Hindlimb muscle (tissue), 1 donor: ENCODE measurements at places on chromosomes 16 and 17.
A peak's percentile ranks its signal among the peaks of the same experiment; 100 is the strongest.

GRCh38 chr16:11986521-11987057 lies 10.1 kb downstream of the SNX29 start:
- no peak for DNase-seq

GRCh38 chr16:49799172-49799571 lies 56.7 kb downstream of the ZNF423 start:
- no peak for DNase-seq

DNA sequence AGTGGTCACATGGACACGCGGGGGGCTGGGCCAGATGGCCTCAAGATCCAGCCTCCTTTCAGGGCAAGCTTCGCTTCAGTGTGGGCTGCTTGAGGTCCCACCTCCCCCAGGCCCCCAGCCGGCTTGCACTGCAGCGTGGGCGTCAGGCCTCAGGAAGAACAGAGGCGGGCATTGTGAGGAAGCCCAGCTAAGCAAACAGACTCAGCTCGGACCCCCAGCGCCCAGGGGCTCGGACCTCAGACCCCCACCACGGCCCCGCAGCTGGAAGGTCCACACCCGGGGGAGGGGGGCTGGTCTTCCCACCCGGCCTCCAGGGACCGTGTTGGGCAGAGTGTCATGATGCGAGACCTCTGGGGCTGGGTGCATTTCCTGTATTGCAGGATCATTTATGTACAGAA lies 24.7 kb upstream of the ZNF469 start:
- no peak for DNase-seq

DNA sequence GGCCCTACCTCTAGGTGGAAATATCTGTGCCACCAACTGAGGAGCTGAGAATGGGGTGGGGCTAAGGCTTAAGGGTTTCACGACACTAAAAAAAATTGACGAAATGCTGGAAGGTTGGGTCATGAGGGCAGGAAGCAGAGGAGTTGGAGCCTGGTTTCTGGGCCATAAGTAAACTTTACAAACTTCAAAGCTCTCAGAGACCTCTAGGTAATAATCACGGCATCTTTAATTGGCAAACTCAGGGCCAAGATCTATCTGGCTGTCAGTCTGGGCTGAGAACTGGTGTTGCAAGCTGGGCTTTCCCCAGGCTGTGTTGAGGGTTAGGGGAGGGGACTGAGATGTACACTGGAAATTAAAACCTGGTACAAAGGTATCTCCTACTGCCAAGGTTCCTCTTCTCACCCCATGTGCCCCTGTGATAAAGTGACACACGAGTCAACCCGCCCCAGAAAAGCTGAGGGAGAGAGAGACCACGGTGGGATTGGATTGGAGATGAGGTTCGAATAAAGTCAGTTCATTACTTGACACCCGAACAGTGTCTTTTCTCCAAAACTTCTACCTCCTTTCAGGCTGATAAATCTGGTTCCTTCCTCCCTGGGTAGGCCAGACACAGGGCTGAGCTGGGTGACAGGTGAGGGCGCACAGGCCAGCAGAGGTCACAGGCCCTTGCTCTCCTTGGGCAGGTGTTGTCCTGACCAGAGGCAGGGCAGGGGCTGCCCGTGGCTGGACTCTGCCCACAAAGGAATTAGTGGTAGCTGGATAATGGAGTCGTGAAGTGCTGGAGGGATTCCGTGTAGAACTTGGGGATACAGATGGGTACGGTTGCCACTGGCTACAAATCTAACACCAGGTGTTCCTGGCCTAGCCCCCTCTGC lies 4.0 kb upstream of the ZNF768 start:
- no peak for DNase-seq

DNA sequence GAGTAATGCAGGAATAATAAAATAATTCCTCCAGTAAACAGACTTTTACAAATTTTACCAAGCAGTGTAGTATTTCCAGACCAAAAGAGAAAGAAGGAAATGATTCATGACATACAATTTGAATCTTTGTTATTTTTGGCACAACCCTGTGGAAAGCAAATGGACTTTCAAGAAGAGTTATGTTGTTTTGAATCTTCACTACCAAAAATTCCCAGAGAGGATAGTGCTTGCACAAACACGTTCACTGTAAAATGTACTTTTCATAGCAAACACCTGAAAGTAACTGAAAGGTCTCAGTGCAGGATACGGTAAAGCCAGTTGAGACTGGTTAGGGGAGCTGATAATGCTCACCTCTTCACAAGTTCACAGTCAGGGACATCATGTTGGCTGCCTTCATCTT lies 107.1 kb downstream of the USP22 start:
- DNase-seq = no peak

- no peak for DNase-seq
Observed at GRCh38 chr16:24996301-24996700, 18.9 kb downstream of the ARHGAP17 start.

DNA sequence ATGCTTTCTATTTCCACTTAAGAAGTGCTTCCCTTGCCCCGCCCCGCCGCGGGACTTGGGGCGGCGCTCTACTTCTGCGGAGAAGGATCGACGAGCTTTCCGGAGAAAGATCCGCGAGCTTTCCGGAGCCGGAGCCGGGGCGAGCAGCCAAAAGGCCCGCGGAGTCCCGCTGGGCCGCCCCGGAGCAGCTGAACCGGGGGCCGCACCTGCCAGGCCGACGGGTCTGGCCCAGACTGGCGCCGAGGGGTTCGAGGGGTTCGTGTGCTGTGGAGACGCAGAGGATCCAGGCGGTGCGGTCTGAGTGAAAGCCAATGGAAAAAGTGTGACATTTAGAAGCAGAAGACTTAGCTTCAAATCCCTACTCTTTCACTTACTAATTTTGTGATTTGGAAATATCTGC lies 50.8 kb downstream of the TBC1D26 start:
- peak; percentile 75 for DNase-seq

GRCh38 chr16:79648826-79649225 lies 48.3 kb upstream of the MAF start:
- no peak for DNase-seq

- no peak for DNase-seq
Observed at GRCh38 chr17:36689089-36689667, 87.8 kb downstream of the MRM1 start.

- no peak for DNase-seq
Observed at GRCh38 chr16:12470311-12471229, 333.1 kb downstream of the CPPED1 start.

- no peak for DNase-seq
Observed at GRCh38 chr17:4520060-4520893, 21.6 kb downstream of the SPNS2 start.

DNA sequence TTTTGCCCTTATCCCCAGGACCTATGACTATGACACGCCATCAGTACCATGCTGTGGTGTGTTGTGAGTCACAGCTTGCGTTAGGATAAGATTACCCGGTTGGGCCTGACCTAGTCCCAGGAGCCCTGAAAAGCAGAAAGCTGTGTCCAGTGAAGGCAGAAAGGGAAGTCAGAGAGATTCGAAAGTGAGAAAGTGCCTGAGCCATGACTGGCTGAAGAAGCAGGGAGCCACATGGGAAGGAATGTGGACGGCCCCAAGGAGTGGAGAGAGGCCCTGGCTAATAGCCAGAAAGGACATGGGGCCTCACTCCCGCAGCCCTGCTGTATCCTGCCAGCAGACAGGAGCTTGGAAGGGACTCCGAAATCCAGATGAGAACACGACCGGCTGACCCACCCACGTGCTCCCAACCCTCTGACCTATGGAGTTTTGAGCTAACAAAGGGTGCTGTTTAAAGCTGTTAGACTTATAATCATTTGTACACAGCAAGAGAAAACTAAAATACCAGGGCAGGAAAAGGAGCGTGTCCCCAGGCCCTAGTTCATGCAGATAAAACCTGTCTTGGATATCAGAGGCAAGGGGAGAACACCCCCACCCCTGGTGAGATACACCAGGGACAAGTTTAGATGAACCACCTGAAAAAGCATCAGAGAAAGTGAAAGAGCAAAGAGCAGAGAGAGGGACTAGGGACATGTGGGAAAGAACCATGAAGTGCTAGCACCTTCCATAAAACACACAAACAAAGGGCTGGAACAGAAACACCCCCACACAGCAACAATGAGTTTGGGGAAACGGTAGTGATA lies 115.3 kb downstream of the SLC39A11 start:
- DNase-seq = peak; percentile 43

GRCh38 chr16:58118801-58119508 lies 10.2 kb downstream of the CFAP20 start:
- DNase-seq = no peak

GRCh38 chr17:32546031-32546444 lies 59.2 kb downstream of the CDK5R1 start:
- DNase-seq = no peak

- DNase-seq = no peak
Observed at GRCh38 chr16:87434146-87434667, 42.1 kb downstream of the MAP1LC3B start.

- no peak for DNase-seq
Observed at GRCh38 chr16:3789375-3790099, 72.2 kb upstream of the TRAP1 start.

GRCh38 chr17:80443916-80444643 lies 29.1 kb downstream of the ENDOV start:
- DNase-seq = no peak

GRCh38 chr16:15856901-15857698 lies at the start of gene MYH11:
Gene MYH11, minus strand, starts transcription at chr16:15857028. Its CDS starts 18,776 bp downstream, at chr16:15838252.
- DNase-seq = no peak

GRCh38 chr17:31508288-31509094 lies 117.0 kb downstream of the RAB11FIP4 start:
- no peak for DNase-seq

DNA sequence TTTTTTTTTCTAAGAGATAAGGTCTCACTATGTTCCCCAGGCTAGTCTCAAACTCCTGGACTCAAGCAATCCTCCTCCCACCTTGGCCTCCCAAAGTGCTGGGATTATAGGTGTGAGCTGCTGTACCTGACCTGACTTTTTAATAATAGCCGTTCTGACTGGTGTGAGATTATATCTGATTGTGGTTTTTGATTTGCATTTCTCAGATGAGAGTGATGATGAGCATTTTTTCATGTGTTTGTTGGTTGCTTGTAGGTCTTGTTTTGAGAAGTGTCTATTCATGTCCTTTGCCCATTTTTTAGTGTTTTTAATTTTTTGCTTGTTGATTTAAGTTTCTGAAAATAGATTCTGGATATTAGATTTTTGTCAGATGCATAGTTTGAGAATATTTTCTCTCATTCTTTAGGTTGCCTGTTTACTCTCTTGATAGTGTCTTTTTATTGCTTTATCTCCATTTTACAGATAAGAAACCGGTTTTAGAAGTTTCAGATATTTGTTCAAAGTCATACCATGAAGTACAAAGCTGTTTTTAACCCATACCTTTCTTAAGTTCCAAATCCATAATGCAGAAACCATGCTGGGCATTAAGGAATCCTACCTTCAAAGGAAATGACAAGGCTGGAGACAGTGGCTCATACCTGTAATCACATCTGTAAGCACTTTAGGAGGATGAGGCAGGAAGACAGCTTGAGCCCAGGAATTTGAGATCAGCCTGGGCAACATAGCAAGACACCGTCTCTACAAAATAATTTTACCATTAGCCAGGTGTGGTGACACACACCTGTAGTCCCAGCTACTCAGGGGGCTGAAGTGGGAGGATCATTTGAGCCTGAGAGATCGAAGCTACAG lies 168.4 kb upstream of the TBX2 start:
- no peak for DNase-seq

- DNase-seq = no peak
Observed at GRCh38 chr17:5200360-5200759, 8.7 kb upstream of the ZNF594 start.

GRCh38 chr16:61432421-61432820 lies 603.8 kb downstream of the CDH8 start:
- no peak for DNase-seq

- no peak for DNase-seq
Observed at GRCh38 chr17:19958023-19958422, 19.6 kb downstream of the AKAP10 start.

GRCh38 chr17:3030096-3030495 lies 33.3 kb downstream of the OR1D5 start:
- DNase-seq = no peak

DNA sequence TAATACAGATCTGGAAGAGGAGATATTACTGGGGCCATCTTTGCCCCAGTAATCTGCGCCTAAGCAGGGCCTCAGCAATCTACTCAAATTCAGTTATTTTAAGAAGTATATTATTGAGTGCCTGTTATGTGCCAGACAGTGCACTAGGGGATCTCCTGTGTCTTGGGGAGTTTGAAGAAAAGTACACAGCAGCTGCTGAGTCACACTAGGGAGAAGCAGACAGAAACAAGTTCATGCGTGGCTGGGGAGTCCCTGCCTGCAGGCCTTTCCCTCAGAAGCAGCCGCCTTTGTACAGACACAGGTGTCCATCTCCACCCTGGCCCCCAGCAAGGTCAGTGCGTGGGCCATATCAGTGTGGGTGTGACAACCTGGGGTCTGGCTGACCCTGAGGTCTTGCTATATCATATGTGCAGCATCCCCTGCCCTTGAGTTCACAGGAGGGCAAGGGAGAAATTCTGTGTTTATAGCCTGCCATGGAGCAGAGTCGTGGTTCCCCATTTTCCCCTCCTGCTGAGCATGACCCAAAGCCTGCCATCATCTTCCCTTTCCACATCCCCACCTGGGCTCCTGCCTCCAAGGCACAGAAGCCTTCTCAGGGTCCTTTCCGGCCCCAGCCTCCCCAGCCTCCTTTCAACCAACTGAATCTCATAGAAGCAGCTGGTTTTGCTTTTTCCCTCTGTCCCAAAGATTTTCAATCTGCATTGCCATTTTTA lies 229.9 kb upstream of the SDK2 start:
- no peak for DNase-seq

- DNase-seq = no peak
Observed at GRCh38 chr16:47483616-47484015, 22.5 kb downstream of the PHKB start.

GRCh38 chr16:8964462-8964861 lies 756 bp upstream of the USP7 start:
- no peak for DNase-seq

GRCh38 chr16:57959121-57959520 lies 11.8 kb downstream of the CNGB1 start:
- DNase-seq = no peak

DNA sequence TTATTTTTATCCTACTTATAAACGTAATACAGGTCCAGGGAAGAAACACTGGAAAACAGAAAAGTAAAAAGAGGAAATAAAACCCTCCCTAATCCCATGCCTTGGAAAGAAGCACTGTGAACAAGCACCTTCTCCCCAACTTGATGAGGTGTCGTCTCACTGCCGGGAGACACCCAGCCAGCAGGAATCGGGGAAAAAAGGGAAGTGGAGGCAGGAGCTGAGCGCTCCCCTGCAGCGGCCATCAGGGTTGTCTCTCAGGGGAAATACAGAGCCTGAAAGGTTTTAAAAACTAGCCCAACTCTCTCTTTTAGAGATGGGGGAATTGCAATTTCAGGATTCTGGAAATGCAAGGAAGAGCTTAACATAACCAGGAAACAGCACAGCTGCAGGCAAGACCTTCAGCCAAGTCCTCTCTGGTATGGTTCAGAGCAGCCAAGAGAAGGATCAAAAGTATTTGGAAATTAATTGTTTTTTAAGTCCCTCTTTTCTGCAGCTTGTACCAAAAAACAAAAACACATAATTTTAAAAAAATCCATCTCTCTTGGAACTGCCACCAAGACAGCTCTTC lies 96.3 kb upstream of the RCVRN start:
- peak; percentile 61 for DNase-seq
